ENCODE measurements at places on chromosomes 2 and 18.

DNA sequence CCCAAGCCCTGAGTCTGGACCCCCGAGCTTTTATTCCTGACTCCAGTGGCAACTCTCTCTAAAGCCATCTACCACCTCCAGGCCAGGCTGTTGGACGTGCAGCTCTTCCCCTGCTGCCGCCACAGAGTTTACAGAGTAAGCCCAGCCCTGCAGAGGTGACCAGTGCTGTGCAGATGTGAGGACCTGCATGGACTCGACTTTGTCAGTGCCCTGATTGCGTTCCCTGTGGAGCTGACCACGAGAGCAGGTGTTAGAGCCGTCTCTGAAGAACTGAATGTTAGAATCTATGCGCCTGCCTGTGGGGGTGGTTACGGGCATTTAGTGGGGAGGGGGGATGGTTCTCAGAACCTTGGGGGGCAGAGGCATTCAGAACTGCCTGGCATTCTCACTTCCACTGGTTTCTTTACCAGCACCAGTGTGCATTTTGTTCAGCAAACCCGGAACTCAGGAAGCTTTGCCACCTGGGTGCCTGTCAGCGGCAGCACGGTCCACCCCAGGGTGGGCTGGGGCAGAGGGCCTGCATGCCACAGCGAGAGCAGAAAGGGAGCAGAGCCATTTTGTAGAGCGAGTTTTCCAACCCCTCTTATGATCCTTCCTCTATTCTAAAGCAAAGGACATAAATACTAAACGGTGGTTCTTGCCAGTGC, 137.9 kb downstream of the KLHL29 start:
- DNase-seq = no peak

GRCh38 chr18:67997496-67997895, 481.0 kb upstream of the DSEL start:
- no peak for DNase-seq

DNA sequence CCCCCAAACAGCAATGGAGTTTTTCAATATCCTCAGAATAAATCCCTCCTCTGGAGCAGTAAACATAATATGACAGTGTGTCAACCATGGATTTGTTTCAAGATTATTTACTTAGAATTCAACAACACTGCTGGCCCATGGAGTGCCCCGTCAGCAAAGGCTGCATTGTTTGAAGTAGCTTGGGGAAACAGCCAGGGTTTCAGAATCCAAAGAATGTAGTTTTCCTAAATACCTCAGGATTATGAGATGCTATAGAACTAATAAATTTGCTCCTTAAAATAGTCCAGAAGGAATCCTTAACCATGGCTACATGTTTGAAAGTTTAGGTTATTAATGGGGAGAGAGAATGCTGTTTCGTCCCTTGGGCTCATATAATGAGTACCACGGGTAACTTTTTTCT, 13.1 kb upstream of the CETN1 start:
- no peak for DNase-seq

- peak; percentile 20 for DNase-seq
These were observed 7.6 kb downstream of the ZFP36L2 start for GRCh38 chr2:43218702-43219382.

GRCh38 chr2:164984428-164984827, 29.1 kb upstream of the SLC38A11 start:
- no peak for DNase-seq

DNA sequence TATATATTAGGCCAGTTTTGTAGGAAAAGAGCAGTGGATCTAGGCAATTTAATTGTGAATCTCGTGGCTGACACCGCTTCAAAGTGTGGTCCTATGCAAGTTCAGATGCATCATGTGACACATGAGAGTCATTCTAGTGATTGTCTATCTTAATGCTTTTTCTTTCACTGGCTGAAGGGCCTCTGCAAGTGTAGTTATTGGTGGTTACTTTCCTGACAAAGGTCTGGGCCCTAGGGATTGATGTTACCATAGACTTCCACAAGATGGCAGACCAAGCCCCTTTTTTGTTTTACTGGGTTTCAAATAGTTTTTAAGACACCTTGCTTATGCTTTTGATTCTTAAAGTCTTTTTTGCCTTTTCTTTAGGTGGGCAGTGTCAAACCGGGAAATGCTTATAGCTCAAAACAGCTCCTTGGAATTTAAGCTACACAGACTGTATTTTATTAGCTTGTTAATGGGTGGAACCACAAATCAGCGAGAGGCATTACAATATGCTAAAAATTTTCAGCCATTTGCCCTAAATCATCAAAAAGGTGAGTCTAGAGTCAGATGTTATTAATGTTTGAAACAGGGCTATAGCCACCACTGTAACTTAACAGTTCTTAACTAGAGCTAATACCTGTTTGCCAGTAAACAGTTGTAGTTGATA, 25.9 kb downstream of the CD8A start:
- no peak for DNase-seq

DNA sequence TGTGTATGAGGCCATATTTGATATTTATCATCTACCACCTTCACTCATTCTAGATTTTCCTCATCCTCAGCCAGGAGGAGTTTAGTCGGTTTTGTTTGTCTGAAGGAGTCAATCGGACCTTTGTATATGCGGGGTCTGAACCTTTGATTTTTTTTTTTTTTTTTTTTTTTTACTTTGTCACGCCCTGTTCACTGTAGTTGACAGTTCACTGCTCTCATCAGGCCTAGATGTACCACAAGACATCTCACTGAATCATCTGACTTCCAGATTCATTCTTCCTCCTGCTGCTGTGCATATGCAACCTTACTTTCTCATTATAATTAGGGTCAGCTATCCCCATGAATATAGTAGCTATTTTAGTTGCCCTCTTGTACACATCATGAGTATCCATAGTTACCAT, 133.2 kb downstream of the ARHGAP15 start:
- DNase-seq = no peak

- DNase-seq = no peak
These were observed 1.2 kb downstream of the KDSR start for GRCh38 chr18:63365876-63366212.

DNA sequence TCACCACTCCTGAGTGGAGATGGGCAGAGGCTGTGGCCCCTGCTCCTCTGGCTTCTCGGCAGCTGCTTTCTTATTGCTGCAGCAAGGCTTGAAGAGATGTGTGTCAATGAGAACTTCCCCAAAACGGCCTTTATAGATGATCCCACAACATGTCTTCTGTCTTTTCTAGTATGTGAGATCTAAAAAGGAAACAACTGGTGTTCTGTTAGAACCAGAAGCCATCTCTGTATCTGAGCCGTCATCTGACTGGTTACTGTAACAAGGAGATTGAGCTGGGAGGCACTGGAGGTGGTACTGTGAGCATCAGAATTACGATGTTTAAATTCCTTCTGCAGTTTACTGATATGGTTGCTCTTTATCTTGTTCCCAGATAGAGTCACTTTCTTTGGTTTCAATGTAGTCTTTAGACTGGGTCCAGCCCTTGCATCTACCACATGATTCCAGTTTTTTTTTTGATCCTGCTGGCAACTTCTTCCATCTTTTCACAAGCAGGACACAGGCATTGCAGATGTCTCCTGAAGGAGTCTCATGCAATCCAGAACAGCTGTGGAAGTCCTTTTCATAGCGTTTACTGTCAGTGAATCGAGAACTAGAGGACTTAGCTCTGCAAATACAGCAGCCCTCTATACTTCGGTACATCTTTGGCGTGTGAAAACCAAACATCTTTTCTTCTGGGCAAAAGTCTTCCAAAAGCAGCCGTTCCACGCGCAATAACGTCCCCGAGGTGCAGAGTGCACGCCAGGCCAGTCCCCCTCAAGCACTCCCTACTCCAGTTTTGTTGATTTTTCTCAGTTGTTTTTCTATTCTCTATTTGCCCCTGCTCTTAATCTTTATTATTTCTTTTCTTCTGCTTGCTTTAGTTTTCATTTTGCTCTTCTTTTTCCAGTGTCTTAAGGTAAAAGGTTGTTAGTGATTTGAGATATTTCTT, 29.7 kb downstream of the TAF4B start:
- DNase-seq = no peak

- peak; percentile 47 for DNase-seq
These were observed 44.4 kb downstream of the FBLN7 start for GRCh38 chr2:112182581-112183034.

DNA sequence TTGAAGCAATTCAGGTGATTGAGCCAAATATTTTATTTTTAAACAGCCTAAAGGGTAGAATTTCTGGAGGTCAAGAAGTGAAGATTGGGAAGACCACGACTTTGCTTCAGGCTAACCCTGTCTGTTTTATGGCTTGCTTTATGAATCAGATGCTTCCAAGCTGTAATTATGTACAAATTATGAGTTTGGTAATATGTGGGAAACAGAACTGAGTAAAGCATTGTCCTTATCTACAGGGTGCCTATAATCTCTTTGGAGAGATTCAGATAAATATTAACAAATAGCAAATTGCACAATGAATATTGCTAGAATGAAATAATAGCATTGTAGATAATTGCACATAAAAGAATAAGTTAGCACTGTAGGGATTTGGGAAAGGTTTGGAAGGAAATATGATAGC, 539.4 kb upstream of the CDH2 start:
- no peak for DNase-seq

DNA sequence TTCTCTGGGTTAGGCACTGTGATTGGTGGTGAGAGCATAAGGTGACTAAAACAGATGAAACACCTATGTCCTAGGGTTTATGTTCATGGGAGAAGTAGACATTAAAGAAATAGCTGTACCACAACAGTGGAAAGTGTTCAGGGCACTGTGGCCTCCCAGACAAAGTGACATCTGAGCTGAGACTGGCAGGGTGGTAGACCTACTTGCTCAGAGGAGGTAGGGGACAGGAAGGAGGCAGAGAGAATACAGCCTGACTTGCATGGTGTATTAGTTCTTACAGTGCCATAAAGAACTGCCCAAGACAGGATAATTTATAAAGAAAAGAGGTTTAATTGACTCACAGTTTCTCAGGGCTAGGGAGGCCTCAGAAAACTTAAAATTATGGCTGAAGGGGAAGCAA, 82.6 kb downstream of the MAPRE2 start:
- no peak for DNase-seq

- no peak for DNase-seq
These were observed 289.9 kb downstream of the AFF3 start for GRCh38 chr2:99852376-99852934.

- DNase-seq = no peak
These were observed 26.8 kb upstream of the DCC start for GRCh38 chr18:52313213-52313612.

- no peak for DNase-seq
These were observed 19.6 kb upstream of the SERPINB11 start for GRCh38 chr18:63683152-63683551.

DNA sequence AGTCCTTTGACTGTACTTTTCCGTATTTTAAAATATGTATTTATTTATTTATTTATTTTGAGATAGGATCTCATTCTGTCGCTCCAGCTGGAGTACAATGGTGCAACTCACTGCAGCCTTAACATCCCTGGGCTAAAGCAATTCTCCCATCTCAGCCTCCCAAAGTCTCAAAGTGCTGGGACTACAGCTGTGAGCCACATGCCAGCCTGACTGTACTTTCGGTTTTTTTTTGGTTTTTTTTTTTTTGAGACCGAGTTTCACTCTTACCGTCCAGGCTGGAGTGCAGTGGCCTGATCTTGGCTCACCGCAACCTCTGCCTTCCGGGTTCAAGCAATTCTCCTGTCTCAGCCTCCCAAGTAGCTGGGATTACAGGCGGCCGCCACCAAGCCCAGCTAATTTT, 28.9 kb upstream of the CCNYL1 start:
- no peak for DNase-seq

DNA sequence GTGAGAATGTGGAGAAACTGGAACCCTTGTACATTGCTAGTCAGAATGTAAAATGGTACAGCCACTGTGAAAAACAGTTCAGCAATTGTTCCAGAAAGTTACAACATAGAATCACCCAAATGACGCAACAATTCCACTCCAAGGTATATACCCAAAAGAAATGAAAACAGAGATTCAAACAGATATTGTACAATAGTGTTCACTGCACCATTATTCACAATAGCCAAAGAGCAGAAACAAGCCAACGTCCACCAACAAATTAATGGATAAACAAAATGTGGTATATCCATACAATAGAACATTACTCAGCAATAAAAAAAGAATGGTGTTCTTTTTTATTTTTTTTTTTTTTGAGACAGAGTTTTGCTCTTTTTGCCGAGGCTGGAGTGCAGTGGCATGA, 10.9 kb downstream of the CLASP1 start:
- DNase-seq = no peak

DNA sequence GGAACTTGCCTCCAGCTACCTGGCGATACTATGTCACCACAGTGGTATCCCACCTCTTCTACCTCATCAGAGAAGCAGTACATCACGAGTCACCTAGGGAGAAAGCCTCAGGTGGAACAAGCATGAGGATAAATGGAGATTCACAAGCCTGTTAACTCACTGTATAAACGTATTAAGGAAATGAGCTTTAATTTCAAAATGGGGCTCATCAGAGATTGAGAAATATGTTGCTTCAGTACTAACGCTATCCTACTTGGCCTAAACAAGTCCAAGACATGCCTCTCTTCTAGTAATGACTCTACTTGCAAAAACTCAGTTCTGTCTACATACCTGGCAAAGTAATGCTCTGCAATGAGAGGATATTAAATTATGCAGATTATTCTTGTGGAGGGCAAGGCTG, 4.3 kb downstream of the SLC39A6 start:
- DNase-seq = no peak

GRCh38 chr2:211247751-211248150, 691.4 kb downstream of the CPS1 start:
- DNase-seq = no peak

GRCh38 chr2:121539750-121540469, 9.2 kb downstream of the RNU4ATAC start:
- DNase-seq = no peak

DNA sequence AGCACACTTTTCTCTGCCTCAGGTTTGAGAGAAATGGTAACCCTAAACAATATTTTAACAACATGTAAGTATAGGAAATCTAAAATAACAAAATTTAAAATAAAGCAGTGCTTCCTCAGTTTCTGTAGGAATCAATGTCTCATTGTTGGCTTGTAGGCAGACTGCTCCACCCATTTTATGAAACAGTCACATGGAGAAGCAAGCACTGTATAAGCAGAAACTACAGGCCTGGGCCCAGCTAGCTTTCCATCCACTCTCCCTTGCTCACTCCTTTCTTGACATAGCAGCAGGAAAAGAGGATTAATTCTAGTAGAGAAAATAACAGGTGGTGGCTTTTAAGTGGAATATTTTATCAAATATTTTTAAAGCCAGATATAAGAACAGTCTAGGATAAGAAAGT, 97.2 kb downstream of the PLEKHM3 start:
- no peak for DNase-seq

GRCh38 chr2:127071901-127072328, 35.0 kb downstream of the BIN1 start:
- DNase-seq = no peak

- DNase-seq = no peak
These were observed 40.3 kb downstream of the SOWAHC start for GRCh38 chr2:109654326-109655050.
